ENCODE measurements at places on chromosomes 2 and 18.

DNA sequence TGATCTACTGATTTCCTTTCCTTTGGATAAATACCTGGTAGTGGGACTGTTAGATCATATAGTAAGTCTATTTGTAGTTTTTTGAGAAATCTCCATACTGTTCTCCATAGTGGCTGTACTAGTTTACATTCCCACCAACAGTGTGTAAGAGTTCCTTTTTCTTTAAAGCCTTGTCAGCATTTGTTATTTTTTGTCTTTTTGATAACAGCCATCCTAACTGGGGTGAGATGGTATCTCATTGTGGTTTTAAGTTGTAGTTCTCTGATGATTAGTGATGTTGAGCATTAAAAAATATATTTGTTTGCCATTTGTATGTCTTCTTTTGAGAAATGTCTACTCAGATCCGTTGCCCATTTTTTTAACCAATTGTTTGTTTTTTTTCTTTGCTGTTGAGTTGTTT is 33.9 kb upstream of the EPG5 start:
- no peak for DNase-seq

DNA sequence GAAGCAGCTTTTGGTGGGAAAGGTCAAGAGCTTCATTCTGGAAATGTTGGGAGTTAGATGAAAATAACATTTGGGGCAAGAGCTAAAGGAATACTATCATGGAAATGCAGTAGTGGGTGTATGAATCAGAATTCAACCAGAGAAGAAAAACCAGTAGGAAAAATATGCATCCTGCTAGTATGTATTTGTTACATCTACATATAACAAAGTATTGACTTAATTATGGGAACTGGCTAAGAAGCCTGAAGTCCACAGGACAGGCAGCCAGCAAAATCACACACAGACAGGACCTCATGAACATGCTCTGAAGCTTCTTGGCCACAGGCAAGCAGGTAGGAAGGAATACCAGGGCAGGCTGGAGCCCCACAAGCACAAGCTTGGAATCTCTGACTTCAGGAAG is 185.8 kb downstream of the FBXO15 start:
- DNase-seq, result no peak

DNA sequence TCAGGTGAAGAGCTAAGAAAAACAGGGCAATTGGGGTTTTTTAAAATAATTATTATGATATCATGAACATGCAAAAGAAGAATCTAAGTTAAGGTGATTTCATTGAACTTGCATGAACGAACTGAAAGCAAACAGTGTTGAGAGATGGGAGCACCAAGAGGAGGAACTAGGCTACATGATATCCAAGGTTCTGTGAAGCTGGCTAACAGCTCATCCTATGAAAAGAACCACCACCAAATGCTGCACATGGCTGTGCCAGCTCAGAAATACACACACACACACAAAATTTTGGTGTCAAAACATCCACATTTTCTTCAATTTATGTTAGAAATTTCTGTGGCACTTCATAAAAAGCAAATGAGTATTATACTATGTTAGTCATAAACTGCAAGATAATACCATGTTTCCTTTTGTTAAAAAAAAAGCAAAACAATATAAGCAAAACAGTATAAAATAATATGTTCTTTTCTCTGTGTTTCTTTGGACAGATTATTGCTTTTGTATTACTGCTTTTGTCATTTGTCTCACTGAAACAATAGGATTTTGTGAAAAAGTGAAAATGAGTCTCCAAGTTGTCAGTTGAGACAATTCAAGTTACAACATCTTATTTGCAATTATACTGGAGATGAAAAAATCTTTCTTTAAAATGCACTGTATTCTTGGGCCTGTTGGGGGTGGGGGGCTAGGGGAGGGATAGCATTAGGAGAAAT is 12.6 kb upstream of the TTC32 start:
- DNase-seq, result no peak

GRCh38 chr18:34084635-34085034 is 140.1 kb downstream of the NOL4 start:
- DNase-seq, result no peak

DNA sequence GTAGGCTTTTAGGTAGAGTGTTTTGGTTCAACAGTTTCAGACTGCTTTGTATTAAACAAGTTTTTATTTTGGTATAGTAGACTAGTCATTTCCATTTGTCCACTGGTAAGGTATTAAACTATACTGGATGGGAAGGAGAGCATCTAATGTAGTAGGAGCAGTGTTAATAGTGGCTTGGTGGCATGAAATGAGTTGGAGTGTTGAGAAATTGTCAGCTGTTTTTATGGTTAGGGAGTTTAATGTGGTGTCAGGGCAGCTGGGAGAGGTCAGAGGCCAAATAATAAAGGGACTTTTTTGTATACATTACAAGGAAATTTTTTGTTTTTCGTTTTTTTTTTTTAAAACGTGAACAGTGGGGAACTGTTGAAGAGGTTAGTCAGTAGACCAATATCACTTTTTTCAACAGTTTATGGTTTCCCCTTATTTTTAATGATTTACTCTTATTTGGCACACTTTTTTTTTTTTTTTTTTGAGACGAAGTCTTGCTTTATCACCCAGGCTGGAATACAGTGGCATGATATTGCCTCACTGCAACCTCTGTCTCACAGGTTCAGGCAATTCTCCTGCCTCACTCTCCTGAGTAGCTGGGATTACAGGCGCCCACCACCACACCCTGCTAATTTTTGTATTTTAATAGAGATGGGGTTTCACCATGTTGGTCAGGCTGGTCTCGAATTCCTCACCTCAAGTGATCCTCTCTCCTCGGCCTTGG is 21.2 kb downstream of the ACTR3 start:
- no peak for DNase-seq

GRCh38 chr2:199819746-199820145 is 31.2 kb downstream of the FTCDNL1 start:
- no peak for DNase-seq

DNA sequence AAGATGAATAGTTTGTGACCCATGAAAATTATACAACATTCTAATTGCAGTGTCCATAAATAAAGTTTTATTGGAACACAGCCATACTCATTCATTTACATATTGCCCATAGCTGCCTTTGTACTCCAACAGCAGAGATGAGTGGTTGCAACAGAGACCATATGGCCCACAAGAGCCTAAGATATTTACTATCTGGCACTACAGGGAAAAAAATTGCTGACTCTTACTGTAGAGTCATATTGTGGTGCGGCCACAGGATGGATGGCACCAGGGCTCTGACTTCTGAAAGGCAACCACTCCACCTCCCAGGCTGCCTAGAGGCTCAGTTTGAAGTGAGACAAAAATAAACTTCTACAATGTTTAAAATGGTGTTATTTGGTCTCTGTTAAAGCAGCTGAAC is 404.0 kb upstream of the ATP5MC3 start:
- DNase-seq, result no peak

DNA sequence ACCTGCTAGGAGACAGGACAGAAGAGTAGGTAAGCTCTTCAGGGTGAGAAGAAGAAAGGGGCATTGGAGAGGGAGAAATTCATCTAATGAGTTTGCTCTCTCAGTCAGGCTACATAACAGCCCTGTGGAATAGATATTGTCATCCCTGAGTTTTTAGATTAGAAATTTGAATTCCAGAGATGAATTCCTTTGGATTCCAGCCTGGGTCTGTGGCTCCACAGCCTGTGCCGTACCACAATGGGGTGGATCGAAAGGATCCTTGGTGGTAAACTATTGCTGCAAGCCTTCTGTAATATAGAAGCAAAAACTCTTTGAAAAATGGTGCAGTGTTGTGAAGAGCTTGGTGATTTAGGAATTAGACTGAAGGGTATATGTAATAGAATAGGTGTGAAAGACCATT is 21.0 kb downstream of the MYO1B start:
- DNase-seq, result no peak

- no peak for DNase-seq
Measured at GRCh38 chr2:59462422-59463197, 1090.8 kb downstream of the BCL11A start.

- no peak for DNase-seq
Measured at GRCh38 chr2:109517118-109517889, 96.5 kb downstream of the SEPTIN10 start.

DNA sequence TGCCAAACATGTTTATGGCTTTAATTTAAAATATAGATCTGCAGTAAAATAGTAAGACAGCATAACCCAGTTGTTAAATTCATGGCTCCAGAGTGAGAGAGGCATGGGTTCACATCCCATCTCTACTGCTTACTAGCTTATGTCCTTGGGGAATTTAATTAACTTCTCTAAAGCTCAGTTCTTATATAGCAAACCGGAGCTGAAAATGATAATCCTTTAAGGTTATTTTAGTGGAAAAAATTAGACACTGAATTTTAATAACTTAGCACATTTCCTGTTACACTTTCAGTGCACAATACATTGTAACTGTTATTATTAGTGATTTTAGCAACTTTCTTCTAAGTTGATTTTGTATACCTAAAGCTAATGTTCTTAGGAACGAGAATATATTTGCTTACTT is 14.8 kb downstream of the SCN9A start:
- no peak for DNase-seq

DNA sequence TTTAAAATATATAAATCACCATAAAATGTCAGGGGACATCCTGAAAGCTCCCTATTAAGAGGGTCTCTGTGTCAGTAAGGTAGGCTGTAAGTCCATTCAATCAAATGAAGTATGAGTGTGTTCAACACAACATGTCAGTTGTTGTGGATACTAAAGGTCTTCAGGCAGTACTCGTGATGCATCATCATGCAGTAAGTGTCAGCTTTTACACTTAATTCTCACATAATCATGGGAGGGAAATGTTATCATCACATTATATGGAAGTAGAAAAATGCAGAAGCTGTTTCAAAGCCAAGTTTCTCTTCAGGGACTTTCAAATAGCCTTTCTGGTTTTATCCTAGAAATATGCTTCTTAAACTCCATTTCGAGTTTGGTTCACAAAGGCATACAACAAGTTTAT is 477.1 kb upstream of the ID2 start:
- no peak for DNase-seq

DNA sequence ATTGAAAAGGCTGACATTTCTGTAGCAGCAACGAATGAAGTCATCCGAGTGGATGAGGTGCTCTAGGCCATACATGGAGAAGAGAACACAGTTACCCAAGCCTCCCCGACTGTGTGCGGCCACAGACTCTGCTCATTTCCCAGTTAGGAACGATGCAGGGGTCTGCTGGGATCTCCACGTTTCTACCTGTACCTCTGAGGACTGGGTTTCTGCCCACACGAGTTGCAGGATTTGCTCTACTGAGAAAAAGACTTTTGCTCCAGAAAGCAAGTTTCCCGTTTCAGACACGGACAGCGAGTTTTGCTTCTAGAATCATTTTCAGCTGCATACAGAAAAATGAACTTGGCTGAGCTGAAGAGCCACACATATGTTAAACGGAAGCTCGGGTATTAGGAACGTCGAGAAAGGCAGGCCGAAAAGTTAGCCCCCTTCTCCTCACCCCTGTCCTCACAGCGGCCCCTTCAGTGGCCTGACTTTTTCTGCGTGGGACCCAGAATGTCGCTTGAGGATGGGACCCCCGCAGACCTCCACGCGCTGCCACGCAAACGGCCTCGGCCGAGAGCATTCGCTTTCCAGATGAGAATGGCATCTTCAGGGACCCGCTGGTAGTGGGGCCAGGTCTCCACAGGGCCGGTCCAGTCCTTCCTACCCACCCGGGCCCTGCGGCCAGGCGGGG is 582 bp upstream of the RAB31 start:
- no peak for DNase-seq

All from spleen (tissue), 13 donors.